ENCODE measurements at places on chromosomes 16 and 17. TPM values are rescaled to one million over a fixed set of nuclear protein-coding genes. Genes with fewer than 3 reads are reported as not detected.

DNA sequence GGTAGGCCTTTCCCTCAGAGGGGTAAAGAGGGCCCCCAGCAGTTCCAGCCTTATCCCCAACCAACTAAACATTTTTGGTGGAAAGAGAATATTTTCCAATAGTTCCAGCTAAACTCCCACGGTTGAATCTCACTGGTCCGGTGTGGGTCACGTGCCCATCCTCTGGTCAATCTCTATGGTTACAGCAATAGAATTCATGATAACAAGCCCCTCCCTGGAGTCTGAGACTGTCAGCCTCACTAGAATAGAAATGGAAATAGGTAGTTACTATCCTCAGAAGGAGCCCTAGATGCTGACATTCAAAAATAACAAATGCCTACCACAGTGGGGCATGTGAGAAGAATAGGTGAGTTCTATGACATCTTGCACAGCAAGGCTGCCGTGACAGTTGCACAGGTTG is 37.5 kb upstream of the LITAF start:
- H3K27ac ChIP-seq, result peak overlapping the region; percentile 63
- no peak for DNase-seq
- H3K4me3 ChIP-seq, result no peak overlapping the region
- peaks cover 58% of the 10 kb centered on the region for H3K4me1 ChIP-seq

DNA sequence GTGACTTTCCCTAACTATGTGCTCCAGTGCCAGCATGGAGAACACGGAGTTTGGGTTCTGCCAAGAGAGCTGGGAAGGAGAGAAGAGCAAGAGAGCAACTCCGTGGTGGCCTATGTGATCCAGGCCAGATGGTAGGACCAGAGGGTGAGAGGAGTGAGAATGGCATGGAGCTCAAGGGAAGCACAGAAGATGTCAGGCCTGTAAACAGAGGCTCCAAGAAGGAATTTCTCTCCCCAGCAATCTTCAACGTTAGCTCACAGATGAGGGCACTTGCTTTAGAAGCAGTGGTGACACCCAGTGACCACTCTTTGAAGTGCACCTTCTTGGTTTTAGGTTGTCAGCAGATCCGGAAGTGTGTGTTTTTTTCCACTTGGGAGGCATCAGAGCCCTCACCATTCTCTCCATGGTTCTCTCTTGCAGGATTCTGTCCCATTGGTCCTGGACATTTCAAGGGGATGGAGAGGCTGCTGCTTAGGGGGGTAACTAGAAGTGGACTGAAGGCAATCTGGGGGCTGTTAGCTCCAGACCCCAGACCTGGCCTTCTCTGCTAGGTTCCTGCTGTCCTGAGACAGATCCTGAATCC is 18.1 kb upstream of the TMEM98 start:
- DNase-seq, result peak; percentile 87
- no peaks in the 10 kb centered on the region for H3K36me3 ChIP-seq
- peaks cover 7% of the 10 kb centered on the region for H3K27me3 ChIP-seq

GRCh38 chr17:2374549-2375285 is 26.1 kb downstream of the MNT start:
- DNase-seq, result no peak
- no peaks in the 10 kb centered on the region for H3K27me3 ChIP-seq
- no peaks in the 10 kb centered on the region for H3K36me3 ChIP-seq
- no peak overlapping the region for H3K4me3 ChIP-seq
- no peaks in the 10 kb centered on the region for H3K4me1 ChIP-seq
- H3K27ac ChIP-seq, result no peak overlapping the region

ANKRD40CL gene
- total RNA-seq, result not detected

DNA sequence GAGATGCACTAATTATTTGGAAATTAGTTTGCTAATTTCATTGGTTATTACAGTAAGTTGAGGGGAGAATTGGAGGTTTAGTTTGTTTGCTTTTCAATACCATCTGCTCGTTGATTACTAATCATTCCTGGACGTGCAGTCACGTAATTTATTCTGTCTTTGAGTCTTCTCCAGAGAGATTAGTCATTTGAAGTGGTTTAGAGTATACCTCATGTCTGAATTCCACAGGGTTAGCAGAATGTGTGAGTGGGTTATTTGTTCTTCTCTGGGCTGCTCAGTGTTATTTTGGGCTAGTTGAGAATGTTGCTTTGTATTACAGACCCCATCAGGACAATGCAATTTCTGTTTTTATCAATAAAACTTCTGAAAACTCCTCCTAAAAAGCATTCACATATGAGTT is 265.0 kb downstream of the RBFOX1 start:
- no peaks in the 10 kb centered on the region for H3K4me1 ChIP-seq
- H3K27ac ChIP-seq, result no peak overlapping the region
- H3K4me3 ChIP-seq, result no peak overlapping the region
- peaks cover 1% of the 10 kb centered on the region for H3K36me3 ChIP-seq

GRCh38 chr16:54334208-54334607 is 47.6 kb upstream of the IRX3 start:
- peaks cover 4% of the 10 kb centered on the region for H3K27me3 ChIP-seq
- DNase-seq, result no peak
- H3K4me1 ChIP-seq, result no peaks in the 10 kb centered on the region
- no peaks in the 10 kb centered on the region for H3K36me3 ChIP-seq

SPECC1 gene
- total RNA-seq, result 17.6 TPM

DNA sequence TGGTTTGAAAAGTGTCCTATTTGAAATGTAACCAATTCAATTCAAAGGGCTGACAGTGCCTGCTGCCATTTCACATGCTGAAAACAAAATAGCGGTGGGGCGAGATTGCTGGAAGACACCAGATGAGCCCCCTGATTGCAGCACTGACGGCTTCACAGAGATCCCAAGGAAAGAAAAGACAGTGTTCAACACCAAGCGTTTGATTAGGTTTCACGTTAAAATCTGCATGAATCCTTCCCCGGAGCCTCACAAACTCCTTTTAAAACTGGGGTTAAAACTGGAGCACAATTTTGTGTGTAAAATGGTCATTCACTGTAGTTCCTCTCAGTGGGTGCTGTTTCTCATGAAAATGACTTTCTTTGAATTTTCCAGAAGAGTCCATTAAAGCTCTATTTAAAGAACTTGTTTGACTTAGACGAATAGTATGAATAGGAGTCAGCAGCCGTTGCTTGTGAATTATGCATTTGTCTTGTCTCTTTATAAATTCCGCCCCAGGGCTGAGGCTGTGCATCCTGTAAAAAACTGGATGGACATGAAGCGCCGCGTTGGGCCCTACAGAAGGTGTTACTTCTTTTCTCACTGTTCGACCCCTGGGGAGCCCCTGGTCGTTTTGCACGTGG is 8.8 kb downstream of the MLYCD start:
- peaks cover 1% of the 10 kb centered on the region for H3K4me1 ChIP-seq
- H3K36me3 ChIP-seq, result peaks cover 3% of the 10 kb centered on the region
- H3K4me3 ChIP-seq, result no peak overlapping the region
- H3K27ac ChIP-seq, result no peak overlapping the region
- no peak for DNase-seq
- no peaks in the 10 kb centered on the region for H3K27me3 ChIP-seq

DNA sequence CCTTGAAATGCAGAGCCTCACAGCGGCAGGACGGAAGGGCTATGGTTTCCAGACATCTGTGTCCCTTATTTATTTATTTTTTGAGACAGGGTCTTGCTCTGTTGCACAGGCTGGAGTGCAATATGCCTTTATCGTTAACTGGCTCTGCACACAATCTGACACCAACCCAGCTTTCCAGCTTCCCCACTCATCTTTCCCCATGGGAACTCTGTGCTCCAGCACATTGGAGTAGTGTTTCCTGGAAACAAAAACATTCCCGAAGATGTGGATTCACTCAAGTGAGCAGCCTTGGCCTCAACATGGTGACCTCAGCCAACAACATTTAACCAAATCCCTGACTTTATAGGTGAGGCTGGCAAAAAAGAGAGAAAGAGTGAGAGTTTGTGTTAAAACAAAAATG is 307.1 kb downstream of the TMEM114 start:
- DNase-seq, result no peak
- no peaks in the 10 kb centered on the region for H3K4me1 ChIP-seq
- no peak overlapping the region for H3K4me3 ChIP-seq
- H3K36me3 ChIP-seq, result no peaks in the 10 kb centered on the region
- no peaks in the 10 kb centered on the region for H3K27me3 ChIP-seq

DNA sequence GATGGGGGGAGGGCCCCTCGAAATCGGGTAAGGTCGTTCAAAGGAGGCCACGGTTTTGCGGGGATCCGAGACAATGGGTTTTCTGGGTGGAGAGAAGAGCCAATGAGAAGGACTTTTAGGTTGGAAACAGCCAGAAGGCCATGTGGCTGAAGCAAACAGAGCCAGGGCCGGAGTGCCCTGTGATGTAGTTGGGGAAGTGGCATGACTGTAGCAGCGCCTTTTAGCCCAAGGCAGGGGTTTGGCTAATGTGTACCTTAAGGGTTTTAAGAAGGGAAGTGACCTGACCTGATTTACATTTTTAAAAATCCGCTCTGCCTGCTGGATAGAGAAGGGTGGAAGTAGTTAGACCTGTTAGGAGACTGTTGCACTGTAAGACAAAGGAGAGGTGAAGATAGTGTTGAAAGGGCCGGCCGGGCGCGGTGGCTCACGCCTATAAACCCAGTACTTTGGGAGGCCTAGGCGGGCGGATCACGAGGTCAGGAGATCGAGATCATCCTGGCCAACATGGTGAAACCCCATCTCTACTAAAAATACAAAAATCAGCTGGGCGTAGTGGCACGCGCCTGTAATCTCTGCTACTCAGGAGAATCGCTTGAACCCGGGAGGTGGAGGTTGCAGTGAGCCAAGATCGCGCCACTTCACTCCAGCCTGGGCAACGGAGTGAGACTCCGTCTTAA is 1.0 kb downstream of the LYRM1 start:
- no peaks in the 10 kb centered on the region for H3K27me3 ChIP-seq
- peak overlapping the region; percentile 99 for H3K27ac ChIP-seq
- peaks cover 82% of the 10 kb centered on the region for H3K4me1 ChIP-seq
- H3K36me3 ChIP-seq, result peaks cover 60% of the 10 kb centered on the region
- peak overlapping the region; percentile 97 for H3K4me3 ChIP-seq

MYH8 gene
- not detected for total RNA-seq

DNA sequence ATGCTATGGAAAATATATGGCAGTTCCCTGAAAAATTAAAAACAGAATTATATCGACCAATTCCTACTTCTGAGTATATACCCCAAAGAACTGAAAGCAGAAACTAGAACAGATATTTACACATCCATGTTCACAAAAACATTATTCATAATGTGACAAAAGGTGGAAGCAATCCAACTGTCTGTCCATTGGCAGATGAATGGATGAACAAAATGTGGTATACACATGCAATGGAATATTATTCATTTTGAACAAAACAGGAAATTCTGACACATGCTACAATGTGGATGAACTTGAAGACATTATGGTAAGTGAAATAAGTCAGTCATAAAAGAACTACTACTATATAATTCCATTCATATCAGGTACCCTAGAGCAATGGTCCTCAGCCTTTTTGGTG is 263.5 kb upstream of the AXIN2 start:
- DNase-seq, result no peak
- H3K27me3 ChIP-seq, result no peaks in the 10 kb centered on the region
- no peak overlapping the region for H3K4me3 ChIP-seq
- H3K36me3 ChIP-seq, result no peaks in the 10 kb centered on the region
- H3K27ac ChIP-seq, result no peak overlapping the region

TBC1D3D gene
- 2.7 TPM for total RNA-seq

DPEP3 gene
- total RNA-seq, result 0.28 TPM

DNA sequence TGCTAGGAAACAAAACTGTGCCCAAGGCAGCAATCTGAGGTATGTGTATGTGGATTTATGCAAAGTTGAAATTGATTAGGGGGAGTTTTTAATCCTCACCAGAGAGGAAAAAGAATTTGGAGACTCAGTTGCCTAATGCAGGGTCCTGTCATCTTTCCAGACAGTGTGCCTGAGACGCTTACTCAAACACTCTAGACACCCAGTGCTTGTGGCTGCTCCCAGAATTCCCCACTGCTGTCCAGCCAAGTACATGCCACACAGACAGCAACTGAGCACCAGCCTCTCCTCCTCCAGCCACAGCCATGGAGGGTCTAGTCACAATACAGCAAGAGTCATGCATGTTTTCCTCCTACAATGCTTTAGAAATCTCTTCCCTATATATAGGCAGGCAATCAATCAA is 118.1 kb downstream of the HIC1 start:
- no peak for DNase-seq
- no peak overlapping the region for H3K27ac ChIP-seq
- H3K27me3 ChIP-seq, result no peaks in the 10 kb centered on the region
- H3K36me3 ChIP-seq, result peaks cover 34% of the 10 kb centered on the region
- H3K4me1 ChIP-seq, result peaks cover 44% of the 10 kb centered on the region

CD300E gene
- not detected for total RNA-seq

DNA sequence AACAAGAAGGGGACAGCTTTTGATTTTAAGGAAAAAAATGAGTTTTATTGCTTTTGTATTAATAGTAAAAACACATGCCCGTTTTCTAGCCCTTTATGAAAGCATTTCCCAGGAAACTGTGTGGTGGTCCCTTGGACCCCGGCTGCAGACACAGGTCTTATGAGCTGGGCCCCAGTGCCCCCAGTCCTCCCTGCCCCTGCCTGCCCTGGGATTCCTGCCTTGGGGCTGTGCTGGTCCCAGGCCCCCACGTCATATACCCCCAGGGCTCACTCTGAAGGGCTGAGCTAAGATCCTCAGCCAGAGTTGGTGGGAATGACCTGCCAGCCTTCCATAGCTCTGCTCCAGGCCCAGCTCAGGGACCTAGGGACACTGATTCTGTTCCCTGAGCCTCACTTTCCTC is 30.8 kb downstream of the GINS2 start:
- no peaks in the 10 kb centered on the region for H3K4me1 ChIP-seq
- H3K36me3 ChIP-seq, result peaks cover 13% of the 10 kb centered on the region
- no peak for DNase-seq
- no peaks in the 10 kb centered on the region for H3K27me3 ChIP-seq
- no peak overlapping the region for H3K27ac ChIP-seq
- no peak overlapping the region for H3K4me3 ChIP-seq

C1QTNF1 gene
- total RNA-seq, result not detected

DNA sequence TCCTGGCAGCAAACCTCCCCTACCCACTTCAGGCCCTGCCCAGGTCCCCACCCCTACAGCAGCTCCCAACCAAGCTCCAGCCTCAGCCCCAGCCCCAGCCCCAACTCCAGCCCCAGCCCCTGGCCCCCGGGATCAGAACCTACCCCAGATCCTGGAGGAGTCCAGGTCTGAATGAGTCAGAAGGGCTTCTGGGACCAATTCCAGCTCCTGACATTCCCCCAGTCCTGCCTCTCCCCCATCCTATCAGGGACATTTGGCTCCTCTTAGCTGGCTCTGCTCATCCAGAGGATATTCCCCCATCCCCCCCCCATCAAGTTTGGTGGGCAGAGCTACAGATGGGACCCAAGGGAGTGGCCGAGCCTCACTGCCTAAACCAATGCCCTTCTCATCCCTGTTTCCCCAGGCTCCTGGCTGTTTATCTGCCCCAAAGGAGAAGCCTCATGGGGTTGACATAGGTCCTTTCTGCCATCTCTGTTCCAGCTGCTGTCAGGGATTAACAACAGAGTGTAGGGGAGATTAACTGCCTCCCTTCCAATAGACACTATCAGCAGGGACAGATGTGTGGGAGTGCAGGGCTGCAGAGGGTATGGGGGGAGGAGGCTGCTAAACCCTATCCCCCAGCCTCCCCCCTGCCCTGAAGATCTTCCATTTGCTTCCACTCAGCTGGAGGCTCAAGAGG is 16.5 kb downstream of the CNTNAP1 start:
- H3K4me3 ChIP-seq, result no peak overlapping the region
- H3K36me3 ChIP-seq, result peaks cover 21% of the 10 kb centered on the region
- H3K4me1 ChIP-seq, result peaks cover 2% of the 10 kb centered on the region
- no peak for DNase-seq

Data from activated CD8-positive, alpha-beta memory T cell treated with anti-CD3 and anti-CD28 coated beads, Interleukin-2, amount 10 ng/mL, durations not matched to agents 7 days and 5 days (primary cell).